ENCODE measurements at places on chromosomes 7 and 10.

- peak; percentile 70 for DNase-seq
Measured at GRCh38 chr10:70477661-70478162, 855 bp upstream of the PALD1 start.

- DNase-seq = no peak
Measured at GRCh38 chr7:137996386-137996851, 5.5 kb downstream of the CREB3L2 start.

DNA sequence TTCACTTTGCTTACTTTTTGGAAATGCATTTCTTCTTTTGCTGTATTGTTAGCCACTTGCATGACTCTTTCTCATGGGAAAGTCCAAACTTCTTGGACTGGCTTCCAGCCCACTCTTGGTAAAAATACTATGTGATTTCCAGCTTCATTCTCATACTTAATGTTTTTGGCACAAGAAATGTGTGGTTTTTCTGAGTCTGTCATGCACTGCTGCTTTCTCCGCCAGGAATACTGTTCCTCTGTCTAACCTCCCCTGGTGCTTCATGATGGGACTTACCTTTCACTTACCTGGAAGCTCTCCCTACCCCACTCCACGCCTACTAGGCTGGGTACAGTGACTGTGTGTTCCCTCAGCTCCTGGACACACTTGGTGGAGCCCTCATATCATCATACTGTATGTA is 18.7 kb downstream of the MGAM2 start:
- no peak for DNase-seq

GRCh38 chr10:91163869-91164474 is 56.5 kb upstream of the PCGF5 start:
- peak; percentile 62 for DNase-seq

DNA sequence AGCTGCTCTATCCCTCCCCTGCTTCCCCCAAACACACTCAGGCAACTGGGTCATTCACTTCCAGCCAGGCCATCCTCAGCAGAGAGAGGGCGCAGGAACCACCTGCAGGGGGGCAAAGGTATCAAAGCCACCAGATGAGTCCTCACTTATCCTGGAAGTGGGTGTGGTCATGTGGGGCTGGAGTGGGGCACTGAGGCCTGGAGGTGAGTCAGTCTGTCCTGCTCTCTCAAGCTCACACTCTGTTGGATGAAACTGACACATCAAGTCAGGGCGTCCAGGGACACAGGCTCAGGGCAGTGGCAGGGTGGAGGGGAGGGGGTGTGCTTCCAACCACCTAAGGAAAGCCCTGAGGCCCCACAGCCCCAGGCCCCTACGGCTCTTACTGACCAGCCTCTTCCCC is 8.0 kb upstream of the ELFN1 start:
- DNase-seq = no peak

DNA sequence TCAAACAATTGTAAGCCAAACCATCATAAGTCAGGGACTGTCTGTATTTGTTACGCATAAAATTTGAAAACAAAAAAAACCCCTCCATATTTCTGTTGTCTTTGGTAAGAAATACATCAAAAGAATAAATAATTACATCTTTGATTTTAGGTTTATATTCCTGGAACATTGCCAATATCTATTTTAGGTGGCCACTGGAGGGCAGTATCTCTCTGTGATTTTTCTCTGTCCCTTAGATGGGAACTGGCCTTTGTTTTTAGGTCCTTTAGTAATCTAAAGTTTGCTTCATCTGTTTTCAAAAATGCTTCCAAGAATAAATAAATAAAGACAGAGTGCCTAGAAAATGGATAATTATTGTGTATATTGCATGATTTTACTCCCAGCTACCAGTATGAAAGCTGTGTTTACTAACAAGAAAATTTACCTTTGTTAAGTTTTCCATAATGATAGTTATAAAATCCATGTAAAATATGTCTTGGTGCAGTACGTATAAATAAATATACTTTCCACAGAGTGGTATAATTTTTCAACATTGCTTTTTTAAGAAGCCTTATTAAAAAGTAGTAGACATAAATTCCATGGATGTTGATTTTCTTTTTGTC is 64.2 kb downstream of the PHYHIPL start:
- no peak for DNase-seq

DNA sequence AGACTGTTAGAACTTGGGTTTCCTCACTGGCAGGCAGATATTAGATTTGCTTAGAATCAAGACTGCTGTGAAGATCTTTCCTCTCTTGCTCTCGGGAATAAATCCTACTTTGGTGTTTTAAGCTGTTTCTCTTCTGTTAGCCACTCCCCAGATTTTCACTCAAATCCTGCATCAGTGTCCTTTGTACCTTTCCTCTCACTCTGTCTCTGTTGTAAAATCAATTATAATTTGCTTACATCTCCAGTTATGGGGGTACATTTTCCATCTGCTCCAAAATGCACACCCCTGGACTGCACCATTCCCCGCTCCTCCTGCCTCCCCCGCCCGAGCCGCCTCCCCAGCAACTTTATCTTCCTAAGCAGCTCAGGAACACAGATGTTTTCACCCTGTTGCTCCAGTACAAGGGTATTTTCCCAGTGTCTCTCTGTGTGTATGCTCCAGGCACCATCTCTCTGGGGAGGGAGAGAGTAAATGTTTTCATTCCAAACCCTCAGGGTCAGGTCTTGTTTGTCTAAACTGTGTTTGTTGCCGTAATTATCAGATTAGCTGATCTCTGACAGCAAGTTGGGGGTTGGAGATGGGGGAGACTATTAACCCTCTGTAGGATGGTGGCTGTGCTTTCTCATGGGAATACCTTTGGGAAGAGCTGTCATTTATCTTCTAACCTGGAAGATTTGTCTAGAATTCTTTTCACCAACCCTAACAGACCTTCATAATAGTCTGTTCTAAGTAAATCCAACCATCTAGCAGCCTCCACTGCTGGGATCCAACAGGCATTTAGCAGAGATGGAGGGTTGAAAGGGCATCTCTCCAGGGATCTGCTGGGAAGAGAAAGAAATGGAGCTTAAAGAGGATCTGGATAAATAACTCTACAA is 20.4 kb upstream of the GOT1 start:
- no peak for DNase-seq

- no peak for DNase-seq
Measured at GRCh38 chr10:11329062-11329673, 282.3 kb downstream of the USP6NL start.

GRCh38 chr7:134669388-134669787 is 22.7 kb downstream of the BPGM start:
- no peak for DNase-seq

- DNase-seq = no peak
Measured at GRCh38 chr7:42831006-42831717, 80.7 kb downstream of the C7orf25 start.

DNA sequence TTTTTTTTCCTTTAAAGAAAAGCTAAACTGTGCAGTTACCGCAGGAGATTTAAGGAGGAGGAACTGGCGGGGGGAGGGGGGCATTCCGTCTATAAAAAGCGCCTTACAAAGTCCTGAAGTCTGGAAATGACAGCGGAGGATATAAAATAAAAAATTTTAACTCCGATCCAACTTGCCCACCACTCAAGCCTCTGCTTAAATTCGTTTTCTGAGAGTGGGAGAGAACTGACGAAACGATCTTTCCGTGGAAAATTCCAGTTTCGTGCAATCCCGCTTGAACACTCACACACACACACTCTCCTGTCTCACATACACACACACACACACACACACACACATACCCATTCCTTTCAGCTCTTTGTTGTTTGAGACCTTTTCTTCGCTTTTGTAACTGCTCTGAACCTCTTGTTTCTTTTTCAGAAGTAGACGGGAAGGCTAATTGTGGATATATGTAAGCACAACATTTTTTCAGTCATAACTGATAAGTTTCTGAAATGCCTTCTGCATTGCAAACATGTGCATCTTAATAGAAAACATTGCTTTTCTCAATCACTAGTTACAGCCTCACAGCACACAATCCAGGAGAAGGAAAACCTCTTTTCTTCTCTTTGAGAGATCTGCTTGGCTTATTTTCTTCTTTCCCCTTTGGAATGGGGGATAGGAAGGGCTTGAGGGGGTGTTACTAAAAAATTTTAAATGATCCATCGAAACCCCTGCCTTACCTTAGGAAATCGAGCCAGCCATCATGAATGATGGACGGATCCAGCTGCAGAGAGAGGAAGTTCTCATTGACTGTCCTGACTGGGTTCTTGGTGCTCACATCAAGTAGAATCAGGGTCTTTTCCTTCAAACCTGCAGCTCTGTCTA is 628 bp downstream of the HPSE2 start:
- no peak for DNase-seq

DNA sequence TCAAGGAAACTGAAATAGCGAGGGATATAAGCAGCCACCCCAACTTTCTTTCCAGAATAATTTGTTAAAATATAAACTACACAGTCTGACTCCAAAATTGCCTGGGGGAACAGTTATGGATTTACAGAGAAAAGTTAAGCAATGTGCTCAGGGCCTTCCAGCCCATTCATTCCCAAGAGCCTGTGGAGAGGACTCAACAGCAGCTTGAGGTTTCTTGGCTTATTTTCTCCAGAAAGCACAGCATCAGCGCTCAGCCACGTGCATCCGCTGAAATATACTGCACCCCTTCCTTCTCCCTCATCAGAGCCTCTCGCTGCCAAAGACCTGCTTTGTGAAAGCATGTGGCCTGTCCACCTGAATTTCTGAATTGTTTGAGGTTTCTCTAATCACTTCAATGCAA is 375.2 kb upstream of the VWC2 start:
- no peak for DNase-seq

- DNase-seq = no peak
Measured at GRCh38 chr10:68496072-68496471, 24.3 kb upstream of the DNA2 start.

DNA sequence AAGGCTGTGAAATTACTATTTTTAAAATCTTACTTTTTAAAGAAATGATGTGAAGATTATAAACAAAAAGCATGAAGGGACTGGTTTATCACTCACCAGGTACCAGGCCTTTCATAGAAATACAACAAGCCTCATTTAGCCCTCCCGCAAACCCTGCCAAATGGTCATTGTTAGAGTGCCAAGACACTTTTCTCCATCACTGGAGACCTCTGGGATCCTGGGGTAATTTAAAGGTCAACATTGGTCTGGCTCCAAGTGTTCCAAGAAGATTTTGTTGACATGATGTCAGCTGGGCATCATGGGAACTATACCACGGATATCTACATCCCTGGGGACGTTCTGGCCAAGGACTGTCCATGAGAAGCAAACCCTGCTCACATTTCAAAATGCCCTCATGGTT is 138.0 kb upstream of the FRMD4A start:
- DNase-seq = no peak

DNA sequence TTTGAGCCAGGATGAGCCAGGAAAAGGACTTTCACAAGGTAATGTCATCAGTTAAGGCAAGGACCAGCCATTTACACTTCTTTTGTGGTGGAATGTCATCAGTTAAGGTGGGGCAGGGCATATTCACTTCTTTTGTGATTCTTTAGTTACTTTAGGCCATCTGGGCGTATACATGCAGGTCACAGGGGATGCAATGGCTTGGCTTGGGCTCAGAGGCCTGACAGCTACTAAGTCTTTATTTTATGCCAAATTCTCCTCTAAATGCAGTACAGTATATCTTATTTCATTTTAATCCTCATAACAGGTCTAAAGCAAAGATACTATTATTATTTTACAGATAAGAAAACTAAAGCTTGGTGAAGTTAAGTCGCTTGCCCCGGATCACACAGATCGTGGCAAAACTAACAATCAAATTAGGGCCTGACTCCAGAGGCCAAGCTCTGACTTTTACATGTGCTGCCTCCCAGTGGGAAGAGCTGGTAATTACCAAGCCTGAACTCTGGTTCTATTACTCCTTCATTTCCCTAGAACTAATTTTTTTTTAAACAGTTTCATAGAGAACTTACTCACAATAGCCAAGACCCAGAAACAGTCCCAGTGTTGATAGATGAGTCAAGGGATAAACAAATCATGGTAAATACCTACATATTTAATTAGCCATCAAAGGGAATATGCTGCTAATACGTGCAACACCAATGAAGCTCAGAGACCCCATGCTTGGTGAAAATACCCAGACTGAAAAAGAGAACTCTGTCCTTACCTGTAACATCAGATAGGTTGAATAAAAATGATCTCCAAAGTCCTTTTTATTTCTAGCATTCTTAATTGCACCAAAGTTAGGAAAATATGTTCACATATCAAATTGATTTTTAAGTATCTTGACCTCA is 35.4 kb downstream of the C7orf25 start:
- DNase-seq = peak; percentile 13

DNA sequence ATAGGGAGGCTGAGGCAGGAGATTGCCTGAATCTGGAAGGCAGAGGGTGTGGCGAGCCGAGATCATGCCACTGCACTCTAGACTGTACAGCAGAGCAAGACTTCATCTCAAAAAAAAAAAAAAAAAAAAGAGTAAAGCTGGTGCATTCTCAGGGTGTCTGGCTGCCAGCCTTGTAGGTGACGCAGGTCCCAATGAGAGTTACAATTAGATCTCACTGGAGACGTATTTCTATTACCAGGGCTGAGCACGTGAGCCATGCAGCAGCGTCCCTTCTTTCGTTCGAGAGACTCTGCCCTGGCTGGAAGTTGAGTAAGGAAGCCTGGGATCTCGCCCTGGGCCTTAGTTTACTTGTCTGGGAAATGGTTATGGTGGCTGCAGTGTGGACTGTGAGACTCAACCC is 22.4 kb upstream of the ZMIZ1 start:
- DNase-seq = no peak

GRCh38 chr10:84302223-84302622 is 26.2 kb upstream of the CCSER2 start:
- no peak for DNase-seq

DNA sequence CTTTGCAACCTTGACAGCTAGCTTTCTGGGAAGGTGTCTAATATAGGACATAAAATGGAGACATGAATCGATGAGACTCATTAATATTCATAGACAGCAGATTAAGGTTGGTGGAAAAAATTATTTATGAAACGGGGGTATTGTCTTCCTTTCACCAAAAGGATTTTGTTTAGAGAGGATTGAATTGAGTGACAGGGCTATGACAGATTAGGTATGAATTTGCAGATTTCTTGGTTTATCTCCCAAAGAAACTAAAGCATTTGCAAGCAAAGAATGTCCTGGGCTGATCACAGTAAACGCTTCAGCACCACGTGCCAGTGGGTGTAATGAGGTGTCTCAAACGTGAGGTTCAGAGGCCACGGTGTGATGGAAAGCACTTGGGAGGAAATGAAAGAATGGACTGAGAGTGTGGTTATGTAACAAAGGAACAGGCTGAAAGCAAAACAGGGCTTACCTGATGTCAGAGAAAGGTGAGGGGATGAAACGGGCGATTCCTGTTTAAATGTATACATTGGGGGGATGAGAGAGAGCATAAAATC is 329.2 kb upstream of the NPVF start:
- DNase-seq = no peak

DNA sequence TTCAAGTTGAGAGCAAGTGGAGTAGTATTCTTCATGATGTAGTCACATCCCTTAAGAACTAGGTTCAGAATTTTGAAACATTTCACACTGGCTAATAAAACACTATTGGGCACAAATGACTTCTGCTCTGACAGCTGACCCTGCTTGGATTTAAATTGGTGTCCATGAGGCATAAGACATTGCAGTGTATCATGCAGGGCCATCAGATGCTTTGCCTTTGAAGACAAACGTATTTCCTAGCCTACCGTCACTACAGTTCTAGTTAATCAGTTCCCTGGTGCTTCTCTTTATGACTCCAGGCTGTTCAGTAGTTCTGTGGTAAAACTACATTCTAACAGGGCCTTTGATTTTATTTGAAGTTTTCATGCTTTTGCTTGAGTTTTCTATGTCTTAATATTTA is 168.5 kb upstream of the ZNF804B start:
- no peak for DNase-seq

GRCh38 chr10:31004611-31005193 is 27.0 kb downstream of the ZNF438 start:
- no peak for DNase-seq

- no peak for DNase-seq
Measured at GRCh38 chr10:13528123-13528874, 515 bp downstream of the BEND7 start.

- DNase-seq = no peak
Measured at GRCh38 chr10:132264966-132265889, 42.5 kb downstream of the STK32C start.

All from activated T-helper 9 cell treated with anti-CD3 and anti-CD28 coated beads, Interleukin-2, amount 50 U/mL, for 16 hours (primary cell).